Activated CD4-positive, alpha-beta T cell treated with anti-CD3 and anti-CD28 coated beads, Interleukin-2, Interleukin-4, amounts not matched to agents 100 ng/mL and 50 ng/mL, durations not matched to agents 16 hours and 8 hours (primary cell): ENCODE measurements at places on chromosomes 12 and 14.

GRCh38 chr12:16281157-16281556 is 3.7 kb upstream of the SLC15A5 start:
- no peak for DNase-seq

DNA sequence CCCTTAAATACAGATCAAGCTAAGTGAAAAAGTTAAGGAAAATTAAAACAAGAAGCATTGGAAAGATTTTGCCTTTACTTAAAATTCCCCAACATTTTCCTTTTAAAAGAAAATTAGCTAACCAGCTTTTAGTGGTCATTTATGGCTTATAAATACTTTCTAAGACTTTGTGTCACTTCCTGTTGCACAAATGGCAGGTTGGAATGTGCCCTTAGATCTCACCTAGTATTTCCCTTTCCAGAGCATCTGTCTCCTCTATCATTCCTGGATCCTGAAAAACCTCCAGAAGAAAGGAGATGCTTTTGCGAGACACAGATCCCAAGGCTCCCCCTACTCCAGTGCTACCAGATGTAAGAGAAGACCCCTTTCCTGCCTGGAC is 58.3 kb downstream of the ARF6 start:
- no peak for DNase-seq

- no peak for DNase-seq
Measured at GRCh38 chr12:48084066-48084465, 21.8 kb downstream of the SENP1 start.

DNA sequence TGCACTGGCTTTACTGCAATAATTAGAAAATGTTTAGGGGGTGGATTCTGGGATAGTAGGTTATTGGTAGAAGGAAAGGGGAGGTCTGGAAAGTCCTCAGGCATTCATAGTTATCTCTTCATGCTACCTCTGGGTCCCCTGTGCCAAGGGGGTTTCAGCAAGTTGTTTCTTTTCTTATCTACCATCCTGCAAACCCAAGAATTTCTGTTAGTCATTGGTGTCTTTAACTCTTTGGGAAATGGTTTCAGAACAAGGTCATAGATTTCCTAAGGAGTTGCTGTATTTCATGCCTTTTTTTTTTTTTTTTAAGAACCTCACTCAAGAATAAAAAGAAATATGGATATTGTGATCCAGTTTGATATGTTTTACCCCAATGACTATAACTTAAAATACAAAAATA is 63.6 kb downstream of the SLC4A8 start:
- no peak for DNase-seq

- DNase-seq, result no peak
Measured at GRCh38 chr14:59261334-59261733, 72.9 kb downstream of the DAAM1 start.

- no peak for DNase-seq
Measured at GRCh38 chr12:108479364-108480070, 35.6 kb upstream of the FICD start.

- no peak for DNase-seq
Measured at GRCh38 chr12:66768293-66768692, 89.4 kb upstream of the GRIP1 start.

DNA sequence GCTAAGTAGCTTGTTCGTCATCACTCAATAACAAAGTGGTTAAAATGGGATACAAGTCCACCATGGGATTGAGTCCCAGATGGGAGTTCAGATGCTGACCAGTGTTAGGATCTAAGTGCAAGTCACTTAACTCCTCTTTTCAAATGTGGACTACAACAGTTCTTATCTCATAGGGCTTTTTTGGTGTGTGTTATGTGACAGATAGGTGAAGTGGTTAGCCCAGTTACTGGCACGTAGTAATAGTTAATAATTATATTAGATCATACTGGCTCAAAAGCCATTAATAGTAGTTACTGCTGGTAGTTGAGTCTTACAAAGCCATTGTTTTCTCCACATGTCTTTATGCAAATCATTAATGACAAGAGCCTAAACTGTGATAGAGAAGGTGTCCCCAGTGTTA is 73.2 kb downstream of the RCOR1 start:
- no peak for DNase-seq

DNA sequence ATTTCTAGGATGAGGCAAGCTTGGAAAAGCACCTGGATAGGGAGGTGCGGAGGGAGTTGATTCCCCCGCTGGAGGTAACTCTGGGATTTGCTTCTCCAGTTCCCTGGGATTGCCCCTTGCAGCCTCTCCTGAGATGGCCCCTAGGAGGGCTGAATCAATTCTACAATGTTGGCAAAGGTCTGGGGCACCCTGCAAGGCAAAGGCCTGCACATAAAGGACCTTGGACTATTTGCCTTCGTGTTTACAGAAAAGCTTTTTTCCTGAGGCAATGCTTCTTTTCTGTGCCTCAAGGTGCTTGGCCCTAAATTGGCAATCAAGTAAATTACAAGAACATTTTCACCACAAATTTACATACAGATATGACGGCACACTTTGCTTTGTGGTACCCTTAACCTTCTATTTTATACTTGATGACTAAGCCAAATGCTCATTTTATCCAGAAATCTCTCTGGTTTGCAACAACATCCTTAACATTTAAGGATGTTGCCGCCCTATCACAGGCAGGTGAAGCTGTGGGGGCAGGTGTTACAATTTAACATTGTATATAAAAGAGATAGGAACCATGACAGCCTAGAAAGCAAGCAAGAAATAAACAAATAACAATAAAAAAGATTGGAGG is 40.3 kb downstream of the TIMELESS start:
- no peak for DNase-seq

- DNase-seq, result peak; percentile 37
Measured at GRCh38 chr12:402029-402389, 565 bp downstream of the CCDC77 start.

- no peak for DNase-seq
Measured at GRCh38 chr12:6072302-6072752, 52.1 kb downstream of the VWF start.

DNA sequence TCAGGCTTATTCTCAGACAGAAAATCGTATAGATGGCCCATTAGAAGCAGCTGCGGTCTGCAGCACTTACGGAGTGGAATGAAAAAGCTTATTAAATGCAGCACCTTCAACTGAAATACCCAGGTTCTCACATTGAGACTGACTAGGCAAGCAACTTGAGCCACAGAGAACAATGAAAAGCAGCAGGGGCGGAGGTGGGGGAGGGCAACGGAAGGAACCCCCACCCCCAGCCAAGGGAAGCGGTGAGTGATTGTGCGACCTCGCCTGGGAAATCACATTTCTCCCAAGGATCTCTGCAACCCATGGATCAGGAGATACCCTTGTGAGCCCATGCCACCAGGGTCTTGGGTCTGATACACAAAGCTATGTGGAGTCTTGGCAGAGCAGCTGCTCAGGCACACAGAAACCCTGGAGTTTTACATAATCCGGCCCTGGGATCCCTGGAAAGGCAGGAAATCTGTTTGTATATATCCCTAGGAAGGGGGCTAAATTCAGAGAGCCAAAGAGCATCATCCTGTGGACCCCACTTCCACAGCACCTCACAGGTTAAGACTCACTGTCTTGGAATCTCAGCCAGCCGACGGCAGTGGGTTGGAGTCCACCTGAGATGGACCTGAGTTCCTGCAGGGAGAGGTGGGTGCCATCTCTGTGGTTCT is 38.1 kb downstream of the PZP start:
- DNase-seq, result no peak

DNA sequence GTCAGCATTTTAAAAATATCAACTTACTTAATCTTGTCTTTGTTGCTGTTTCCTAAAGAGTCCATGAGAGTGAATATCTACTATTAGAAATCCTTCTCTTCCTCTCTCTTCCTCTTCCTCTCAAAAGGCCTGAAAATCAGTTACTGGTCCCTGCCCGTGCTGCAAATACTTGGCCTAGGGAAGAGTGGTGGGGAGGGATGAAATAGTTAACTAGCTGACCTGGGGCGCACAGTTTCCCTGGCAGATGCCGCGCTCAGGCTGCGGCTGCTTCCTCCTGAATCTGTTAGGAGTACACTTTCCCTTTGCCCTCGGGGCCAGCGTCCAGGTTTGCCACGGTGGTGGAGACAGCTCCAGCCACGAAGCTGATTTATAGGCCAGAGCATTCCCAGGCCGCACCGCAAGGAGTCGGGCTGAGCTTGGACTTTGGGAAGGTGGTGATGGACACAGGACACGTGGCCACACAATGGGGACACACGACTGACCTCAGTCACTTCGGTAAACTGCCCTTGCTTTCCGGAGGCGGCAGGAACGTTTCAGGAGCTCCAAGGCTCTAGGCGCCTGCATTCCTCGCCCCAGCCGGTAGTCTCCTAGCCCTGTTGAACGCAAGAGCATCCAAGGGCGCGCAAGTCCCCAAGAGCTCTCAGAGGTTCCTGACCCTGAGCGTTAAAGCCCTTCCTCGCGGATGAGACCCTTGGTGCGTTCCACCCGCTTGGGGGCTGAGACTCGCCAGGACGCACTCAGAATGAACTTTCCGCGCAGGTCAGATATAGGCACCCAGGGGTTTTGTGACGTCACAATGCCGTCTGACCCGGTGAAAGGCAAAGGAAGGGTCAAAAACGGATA is 7.1 kb upstream of the ASCL1 start:
- DNase-seq, result no peak

DNA sequence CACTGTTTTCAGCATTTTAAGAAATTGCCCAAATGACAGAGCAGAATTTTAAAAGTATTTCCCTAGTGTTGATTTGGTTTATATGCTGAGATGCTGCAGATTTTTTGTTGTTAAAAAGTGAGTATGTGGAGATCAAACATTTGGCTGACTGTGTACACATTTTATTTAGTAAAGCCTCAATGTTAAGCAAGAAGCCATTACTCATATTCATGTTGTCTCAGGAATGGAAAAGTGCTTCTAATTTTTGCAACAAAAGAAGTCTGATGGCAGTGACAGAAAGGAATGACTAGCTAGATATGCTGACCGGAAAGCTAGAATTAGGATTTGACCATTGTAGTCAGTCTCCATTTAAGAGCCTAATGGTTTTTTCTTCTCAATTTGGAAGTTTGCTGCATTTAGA is 22.5 kb downstream of the SLC38A6 start:
- no peak for DNase-seq

DNA sequence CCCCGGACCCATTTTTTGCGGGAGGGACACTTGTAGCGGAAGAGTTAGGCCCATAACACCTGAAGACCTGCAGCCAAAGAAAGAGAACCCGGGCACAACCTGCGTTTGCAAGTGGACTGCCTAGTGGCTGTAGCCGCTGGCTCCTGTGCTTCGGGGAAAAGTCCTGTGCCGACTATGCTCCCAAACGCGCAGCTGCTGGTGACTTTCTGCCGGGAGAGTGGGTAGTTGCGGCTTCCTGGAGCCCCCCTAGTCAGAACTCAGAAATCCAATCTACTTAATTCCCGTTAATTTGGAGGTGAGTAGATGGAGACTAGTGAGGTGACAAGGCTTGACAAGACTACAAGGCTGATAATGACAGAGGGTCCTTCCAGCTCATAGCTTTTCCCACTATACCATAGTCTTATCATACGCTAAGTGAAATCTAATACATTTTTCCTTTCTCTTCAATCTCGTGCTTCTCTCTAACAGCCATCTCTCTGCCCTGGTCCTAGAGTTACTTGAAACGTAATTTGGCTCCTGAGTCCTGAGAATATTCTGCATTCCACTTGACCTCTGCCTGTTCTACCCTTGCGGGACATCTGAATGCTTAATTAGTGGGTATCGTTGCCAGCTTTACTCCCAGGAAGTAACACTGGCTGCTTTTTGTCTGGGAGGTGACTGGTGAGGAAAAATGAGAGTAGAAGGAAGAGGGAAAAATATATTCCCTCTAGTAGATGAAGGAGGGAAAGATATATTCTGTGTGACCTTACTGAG is 556 bp downstream of the MTHFD1 start:
- no peak for DNase-seq

DNA sequence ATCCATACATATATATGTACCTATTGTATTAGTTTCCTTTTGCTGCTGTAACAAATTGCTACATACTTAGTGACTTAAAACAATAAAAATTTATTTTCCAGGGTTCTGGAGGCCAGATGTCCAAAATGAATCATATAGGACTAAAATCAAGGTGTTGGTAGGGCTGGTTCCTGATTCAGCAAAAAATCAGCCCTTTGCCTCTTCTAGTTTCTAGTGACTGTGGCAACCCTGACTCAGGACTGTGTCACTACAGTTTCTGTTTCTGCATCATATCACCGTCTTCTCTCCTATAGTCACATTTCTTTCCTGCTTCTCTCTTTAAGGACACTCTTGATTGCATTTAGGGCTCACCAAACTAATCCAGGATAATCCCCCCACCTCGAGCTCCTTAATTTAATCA is 386.3 kb upstream of the TBX3 start:
- DNase-seq, result no peak

DNA sequence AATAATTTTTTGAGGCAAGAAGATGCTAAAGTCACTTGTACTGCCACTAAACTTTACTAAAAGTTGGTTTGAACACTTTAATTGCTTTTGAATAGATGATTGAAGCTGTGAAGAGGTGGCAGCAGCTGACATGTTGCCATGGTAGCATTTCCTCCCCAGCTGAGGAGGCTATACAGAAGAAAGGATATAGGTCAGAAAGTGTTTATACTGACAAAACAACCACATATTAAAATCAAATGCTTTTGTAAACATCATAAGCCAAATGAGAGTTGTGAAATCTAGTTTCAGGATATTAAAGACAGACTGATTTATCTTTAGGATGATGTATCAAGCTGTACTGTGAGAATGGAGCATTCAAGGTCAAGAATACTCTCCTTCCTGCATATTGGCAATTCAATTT is 41.7 kb downstream of the TSPAN19 start:
- no peak for DNase-seq

DNA sequence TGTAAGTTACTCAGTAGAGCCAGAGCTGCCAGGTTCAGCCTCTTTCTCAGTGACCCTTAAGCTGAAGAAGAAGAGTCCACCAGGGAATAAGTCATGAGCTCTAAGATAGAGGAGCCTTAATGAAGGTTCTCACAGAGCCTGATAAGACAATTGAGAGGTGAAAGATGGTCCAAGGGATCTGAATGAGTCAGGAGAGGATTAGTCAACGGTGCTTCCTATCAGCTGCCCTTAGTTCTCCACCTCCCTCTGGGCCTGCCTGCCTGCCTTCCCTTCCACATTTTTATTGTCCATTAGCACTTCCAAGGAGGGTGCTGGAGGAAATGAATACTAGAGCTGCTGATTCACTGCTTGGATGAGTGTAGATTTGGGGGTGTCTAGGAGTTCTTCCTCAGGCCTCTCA is 161.7 kb upstream of the RMST start:
- no peak for DNase-seq

- DNase-seq, result no peak
Measured at GRCh38 chr12:43786899-43787693, 19.0 kb downstream of the TWF1 start.

DNA sequence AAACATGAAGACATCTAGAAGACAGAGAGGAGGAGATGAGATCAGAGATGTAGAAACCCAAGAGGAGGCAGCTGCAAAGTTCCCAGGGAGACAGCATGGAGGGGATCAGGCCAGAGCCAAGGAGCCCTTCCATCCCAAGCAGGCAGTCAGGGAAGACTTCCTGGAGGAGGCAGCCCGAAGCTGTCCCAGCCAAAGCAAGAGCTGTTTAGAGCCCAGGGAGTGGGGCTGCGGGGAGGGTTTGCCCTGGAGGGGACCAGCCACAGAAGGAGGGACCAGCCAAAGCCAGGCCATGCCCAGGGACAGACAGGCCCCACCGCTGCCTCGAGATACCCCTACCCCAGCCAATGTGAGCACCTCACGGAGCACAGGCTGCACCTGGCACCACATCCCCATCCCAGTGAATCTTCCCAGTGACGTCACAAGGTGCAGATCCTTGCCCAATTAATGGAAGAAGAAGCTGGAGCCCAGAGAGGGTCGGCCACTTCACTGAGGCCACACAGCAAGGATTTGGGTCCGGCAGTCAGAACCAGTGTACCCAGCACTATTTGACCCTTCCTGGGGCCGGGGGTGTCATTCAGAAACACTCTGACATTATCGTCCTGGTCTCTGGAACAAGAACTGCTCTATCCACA is 14.1 kb upstream of the DIO3 start:
- DNase-seq, result no peak
